ENCODE measurements at places on chromosomes 5 and 9.

DNA sequence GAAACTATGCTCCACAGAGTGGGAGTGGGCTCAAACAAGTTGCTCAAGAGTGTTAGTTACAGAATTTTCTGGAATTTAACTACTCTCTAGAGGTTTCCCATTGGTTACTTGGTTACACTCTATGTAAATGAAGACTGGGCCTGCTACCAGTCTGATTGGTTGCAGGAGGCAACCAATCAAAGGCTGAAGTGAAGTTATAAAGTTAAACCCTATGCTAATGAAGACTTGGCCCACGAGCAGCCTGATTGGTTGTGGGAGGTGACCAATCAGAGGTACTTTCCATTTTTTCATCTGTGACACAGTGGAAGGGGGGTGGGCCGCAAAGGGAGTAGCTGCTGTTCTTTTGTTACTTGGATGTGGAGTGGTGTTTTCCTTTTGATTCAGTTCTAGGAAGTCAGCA is 69.4 kb downstream of the CACNA1B start:
- DNase-seq = no peak

GRCh38 chr9:17031546-17031945 is 103.3 kb upstream of the CNTLN start:
- peak; percentile 46 for DNase-seq

- no peak for DNase-seq
Observed at GRCh38 chr9:136020206-136020605, 59.0 kb upstream of the UBAC1 start.

GRCh38 chr9:103574056-103574455 is 520.1 kb upstream of the SMC2 start:
- peak; percentile 60 for DNase-seq

DNA sequence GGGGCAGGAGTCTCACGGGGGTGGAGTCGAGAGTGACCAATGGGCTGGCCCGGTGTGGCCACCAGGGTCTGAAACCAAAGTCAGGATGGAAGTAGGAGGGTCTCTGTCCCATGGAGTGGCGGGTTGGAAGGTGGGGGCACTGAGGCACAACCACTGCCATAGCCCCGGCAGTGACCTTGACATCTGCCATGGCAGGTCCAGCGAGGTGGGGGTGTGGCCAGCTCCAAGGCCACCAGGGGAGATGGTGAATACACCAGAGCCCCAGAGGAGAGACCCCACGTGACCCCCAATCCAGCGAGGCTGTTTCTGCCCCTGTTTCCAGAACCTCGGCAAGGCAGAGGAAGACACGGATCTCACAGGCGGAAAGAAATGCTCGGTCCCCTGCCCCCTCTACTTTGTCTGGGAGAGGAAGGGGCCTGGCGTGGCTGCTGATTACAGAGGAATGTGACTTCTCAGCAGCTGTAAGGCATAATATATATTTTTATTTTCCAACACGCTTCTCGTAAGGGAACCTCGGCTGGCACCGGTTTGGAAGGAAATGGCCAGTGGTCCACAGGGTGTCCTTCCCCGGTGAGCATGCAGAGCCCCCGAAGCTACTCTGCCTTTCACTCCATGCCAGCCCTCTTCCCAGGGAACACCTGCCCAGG is 105.7 kb upstream of the SARDH start:
- DNase-seq = no peak

GRCh38 chr5:67795781-67796477 is 419.6 kb upstream of the PIK3R1 start:
- peak; percentile 45 for DNase-seq

GRCh38 chr5:107719034-107719606 is 48.4 kb upstream of the EFNA5 start:
- no peak for DNase-seq

GRCh38 chr9:1386420-1386819 is 336.3 kb downstream of the DMRT2 start:
- no peak for DNase-seq

- DNase-seq = no peak
Observed at GRCh38 chr5:143206196-143207053, 197.1 kb downstream of the NR3C1 start.

- DNase-seq = no peak
Observed at GRCh38 chr5:31194892-31195555, 1.5 kb downstream of the CDH6 start.

- peak; percentile 47 for DNase-seq
Observed at GRCh38 chr9:118961857-118962256, 407.4 kb downstream of the BRINP1 start.

DNA sequence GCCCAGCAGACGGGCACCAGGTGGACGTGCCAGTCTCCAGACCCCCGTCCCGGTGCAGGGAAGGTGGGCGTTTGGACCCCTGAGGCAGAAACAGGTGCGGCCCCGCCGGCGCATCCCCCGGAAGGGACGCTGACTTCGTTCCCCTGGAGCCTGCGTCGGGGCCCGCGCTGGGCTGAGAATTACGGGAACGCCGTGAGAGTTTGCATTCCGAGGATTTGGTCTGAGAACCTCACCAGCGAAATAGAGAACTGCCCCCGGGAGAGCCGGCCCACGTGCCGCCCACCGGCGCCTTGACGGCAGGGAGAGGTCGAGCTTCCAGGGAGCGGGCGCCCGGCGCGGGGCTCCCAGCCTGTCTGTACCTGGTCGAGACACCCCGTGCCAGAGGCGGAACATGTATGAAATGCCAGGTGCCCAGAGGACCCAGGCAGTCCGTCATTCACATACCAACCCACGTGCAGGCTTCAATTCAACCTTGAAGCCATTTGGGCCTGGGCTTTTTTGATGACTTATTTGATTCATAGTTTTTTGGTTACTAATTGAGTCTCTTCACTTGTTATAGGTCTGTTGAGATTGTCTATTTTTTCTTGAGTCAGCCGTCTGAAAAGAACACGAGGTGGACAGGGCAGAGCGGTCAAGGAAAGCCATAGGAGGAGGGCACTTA is 877 bp upstream of the CAMSAP1 start:
- DNase-seq = no peak

- no peak for DNase-seq
Observed at GRCh38 chr5:141483902-141484301, 928 bp upstream of the PCDHGC4 start.

DNA sequence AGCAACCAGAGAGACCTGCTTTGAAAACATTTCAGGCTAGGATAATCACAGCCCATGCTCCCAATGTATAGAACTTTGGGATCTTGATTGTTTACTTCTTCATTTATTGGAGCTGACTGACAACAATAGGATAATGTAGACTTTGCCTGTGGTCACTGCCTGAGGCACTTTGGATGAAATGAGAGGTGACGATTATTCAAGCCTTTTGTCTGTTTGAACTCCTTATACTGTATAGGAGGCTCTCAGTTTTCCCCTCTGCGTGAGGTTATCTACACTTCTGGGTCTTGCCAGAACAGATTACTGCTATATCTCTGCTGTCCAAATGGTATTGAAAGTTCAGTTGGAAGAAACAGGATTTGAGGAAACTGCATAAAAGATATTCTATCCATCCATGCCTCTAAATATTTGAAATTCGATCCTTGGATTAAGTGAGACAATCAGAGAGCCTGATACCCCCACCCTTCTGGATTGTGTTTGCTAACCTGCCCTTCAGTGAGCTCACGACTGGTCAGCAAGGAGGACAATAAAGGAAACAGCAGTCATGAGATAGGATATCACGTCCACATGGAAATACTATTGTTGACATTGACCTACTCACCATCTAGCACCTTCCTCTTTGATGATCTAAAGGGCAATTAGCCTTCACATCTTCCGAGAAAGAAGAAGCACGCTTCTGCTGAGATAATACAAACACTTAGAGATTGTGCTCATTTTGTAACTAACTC is 98.1 kb downstream of the DOCK8 start:
- DNase-seq = no peak

DNA sequence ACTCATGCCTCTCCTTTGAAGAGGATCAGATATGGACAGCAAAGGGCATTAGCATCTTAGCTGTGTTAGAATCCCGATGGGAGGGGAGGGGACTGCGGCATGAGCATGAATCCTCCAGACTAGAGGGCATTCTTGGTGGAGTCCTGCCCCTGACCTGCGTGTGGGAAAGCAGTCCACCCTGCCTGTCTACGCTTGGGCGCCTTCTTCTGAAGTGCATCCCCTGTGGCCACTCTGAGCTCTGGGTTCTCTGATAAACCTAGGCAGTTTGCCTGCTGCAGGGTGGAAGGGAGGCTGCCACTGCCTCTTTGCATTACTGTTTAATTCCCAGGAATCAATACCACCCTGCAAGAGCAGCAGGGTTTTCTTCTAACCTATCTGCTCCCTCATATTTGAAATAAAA is 169.3 kb downstream of the INSYN2B start:
- DNase-seq = no peak

DNA sequence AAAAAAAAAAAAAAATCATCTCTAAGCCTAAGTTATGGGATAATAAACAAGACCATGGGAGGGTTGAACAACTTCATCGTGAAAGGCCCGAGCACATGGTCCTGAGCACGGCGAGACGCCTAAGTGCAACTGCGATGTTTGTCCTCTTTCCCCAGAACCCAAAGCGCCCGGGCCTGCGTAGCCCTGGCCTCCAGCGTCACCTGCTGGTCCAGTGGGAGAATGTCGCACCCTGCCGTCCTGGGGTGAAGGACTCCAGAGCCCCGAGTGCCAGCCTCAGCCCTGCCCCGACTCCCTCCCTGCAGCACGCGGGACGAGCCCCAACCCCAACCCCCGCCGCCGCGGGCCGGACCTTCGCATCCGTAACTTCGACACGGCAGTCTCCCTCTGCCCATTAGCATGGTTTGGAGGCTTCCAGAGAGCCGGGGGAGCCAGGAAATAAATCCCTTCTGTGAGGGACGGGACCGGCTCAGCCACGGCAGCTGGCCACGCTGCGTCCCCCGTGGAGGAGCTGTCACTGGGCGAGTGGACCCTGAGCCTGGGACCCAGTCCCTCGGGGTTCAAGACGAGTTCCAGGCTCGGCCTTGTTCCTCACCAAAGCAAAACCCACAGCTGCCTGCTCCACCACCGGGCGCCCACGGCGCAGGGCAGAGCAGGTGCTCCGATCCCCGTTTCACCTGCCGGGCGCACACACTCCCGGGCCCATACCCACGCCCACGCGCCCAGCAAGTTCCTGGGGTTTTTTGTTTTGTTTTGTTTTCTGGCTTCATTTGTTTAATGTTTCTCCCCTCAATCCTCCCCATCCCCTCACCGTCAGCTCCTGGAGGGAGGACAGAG is 132.5 kb upstream of the HAND1 start:
- peak; percentile 52 for DNase-seq

DNA sequence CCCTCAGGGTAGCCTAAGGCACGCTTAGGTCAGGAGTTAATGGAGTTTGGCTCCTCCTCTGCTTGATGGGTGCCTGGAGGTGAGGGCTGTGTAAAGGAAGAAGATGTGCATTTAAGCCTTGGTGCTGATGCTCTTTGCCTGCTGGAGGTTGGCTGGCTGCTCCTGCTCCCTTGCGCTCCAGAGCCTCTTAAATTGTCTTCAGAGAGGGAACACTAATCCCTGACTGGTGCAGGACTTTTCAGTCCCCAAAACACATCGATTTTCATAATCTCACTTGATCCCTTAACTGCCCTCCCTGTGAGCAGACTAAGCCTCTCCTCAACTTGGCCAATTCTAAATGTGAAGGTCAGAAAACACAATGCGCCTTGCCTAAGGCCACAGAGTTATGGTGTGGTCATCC is 16.2 kb upstream of the TCOF1 start:
- no peak for DNase-seq

DNA sequence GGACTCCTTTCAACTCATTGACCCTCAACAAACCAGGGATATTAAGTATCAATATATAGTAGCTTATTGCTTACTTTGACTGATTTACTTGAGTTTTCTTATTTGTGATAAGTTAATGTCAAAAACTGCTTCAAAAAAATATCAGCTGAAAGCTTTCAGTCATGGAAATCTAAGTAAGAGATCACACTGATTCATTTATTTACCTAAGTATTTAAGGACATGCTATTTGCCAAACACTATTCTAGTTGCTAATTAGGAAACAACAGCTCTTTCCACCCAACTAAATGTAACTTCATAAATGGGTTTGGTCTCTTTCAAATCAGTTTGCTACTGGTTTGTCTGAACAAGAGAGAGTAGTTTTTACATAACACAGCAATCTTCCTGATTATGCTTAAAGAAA is 48.2 kb downstream of the CHD1 start:
- no peak for DNase-seq

GRCh38 chr5:51388488-51389287 is 5.4 kb downstream of the ISL1 start:
- no peak for DNase-seq

DNA sequence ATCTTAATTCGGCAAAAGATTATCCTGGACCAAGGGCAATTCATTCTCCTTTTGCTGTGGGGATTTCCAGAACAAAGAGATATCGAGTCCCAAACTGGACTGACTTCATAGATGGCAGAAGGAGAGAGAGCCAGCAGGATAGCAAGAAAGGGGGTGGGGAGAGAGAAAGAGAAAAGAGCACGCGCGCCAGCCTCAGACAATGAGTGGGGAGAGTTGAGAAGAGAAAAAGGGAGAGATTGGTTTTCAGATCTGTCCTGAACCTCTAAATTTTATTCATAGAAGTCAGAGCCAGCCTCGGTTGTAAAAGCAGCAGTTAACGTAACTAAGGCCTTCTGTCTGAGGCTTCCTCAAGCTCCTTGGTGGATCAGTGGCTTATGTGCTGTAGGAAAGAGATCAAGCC is 55.3 kb upstream of the ALDH1B1 start:
- DNase-seq = no peak

DNA sequence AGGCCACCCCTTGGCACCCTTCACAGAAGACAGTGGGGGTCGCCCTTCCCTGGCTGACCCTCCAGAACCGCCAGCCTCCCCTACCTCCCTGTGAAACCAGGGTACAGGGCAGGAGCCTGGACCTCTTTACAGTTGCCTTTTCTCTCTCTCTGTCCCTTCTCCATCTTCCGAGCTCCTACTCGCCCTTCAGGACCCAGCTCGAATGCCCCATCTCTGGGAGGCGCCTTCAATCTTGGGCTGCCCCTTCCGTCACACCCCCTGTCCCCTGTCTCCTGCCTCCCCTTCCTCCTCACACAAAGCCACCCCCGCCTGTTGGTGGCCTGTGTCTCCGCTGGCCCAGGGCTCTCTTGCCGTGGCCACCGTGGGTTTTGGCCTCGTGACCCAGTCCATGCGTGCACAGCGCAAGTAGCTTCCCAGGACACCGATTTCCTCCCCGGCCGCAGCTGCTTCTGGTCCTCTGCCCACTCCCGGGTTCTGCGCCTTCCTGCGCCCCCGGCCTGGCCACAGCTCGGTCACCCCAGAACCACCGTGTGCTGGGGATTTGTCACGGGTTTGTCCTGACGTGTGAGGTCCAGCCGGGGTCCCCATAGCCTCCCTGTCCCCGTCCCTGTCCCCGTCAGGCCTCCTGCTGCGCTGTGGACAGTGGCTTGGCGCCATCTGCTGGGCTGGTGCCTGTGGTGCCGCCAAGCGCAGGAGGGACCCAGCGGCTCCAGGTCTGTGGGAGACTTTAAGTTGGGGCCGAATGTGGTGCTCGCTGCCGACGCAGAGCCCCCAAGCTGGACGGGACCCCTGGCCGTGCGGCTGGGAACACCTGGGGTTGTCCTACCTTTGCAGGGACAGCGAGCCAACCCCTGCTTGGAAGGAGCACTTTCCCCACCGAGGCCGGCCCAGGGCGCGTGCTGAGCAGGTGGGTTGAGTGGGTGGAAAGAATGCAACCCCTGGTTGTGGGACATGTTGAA is 4.0 kb upstream of the TMEM250 start:
- peak; percentile 40 for DNase-seq

Data from fibroblast of gingiva (primary cell).